ENCODE measurements at places on chromosomes 6 and 20.

GRCh38 chr6:45702849-45703739 is 312.6 kb downstream of the CLIC5 start:
- peak; percentile 88 for DNase-seq

DNA sequence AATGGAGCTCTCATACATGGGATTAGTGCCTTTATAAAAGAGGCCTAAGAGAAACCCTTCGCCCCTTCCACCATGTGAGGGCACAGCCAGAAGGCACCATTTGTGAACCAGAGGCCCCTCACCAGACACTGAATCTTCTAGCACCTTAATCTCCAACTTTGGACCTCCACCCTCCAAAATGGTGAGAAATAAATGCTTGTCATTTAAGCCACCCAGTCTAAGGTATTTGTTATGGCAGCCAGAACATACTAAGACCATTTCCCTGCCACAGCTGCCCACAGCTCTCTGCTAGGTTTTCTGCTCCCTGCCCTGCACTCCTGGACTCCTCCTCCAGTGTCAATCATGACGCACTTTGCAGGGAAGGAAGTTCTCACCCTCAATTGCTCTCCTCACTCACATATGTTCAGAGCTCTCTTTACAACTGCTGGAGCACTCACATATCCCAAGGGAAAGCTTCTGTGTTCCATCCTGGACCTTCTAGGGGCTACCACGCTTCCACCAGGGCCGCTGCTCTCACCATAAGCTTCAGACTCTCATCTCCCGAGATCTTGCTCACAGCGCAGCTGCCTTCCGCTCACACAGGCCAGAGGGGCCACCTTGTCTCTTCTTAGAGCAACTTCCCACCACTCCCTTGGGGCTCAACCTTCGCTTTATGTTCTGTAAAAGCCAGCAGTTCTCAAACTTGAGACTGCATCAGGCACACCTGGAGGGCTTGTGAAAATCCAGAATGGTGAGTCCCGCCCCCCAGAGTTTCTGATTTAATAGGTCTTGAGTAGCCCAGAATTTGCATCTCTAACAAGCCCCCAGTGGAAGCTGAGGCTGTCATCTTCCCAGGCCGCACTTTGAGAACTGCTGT is 1.6 kb upstream of the LY86 start:
- DNase-seq = no peak

GRCh38 chr6:3286641-3287171 is 28.0 kb downstream of the PSMG4 start:
- no peak for DNase-seq

- no peak for DNase-seq
Measured at GRCh38 chr6:138996524-138996923, 8.5 kb upstream of the REPS1 start.

DNA sequence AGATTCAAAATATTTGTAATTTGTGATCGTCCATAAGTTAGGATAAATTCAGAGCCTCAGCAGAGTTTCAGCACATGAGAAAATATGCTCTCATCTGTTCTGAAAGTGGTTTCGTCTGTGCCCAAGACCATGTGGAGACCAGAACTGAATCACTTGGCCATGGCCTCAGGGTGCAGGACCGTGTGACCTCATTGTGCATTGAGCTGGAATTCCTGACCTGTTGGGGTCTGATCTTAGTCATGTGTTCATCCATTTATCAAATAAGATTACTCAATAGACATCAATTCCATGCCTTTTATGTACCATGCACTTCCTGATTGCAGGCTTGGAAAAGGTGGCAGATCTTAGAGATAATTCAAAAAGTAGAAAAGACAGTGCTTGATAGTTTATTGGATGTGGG is 680.5 kb downstream of the QKI start:
- no peak for DNase-seq

GRCh38 chr6:108665495-108666196 is 104.9 kb downstream of the FOXO3 start:
- DNase-seq = no peak

- no peak for DNase-seq
Measured at GRCh38 chr6:53417141-53417540, 68.4 kb upstream of the ELOVL5 start.

DNA sequence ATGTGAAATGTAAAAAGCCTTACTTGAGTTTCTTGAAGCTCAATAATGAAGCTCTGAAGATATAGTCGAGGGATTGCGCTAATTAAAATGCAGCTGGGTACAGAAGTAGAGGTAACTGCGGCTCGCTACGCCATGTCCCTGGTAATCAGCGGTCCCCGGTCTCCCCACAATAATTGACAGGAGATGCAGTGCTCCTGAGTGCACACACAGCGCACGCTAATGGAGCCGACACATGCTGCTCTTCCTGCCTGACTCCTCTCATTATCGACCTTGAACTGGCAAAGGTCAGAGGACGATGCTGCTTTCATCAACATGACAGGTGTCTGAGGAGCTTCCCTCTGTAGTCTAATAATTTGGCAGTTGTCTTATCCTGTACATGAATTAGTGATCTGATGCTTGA is 365.9 kb downstream of the RNF144B start:
- DNase-seq = no peak

- no peak for DNase-seq
Measured at GRCh38 chr6:170441316-170441715, 111.8 kb downstream of the PSMB1 start.

GRCh38 chr6:9938801-9939200 is 476.1 kb downstream of the TFAP2A start:
- DNase-seq = no peak
